ENCODE measurements at places on chromosomes 12 and 14. TPM values are rescaled to one million over a fixed set of nuclear protein-coding genes. Genes with fewer than 3 reads are reported as not detected.

GRCh38 chr14:81474148-81474492 is 59.5 kb downstream of the SEL1L start:
- H3K36me3 ChIP-seq = no peaks in the 10 kb centered on the region
- H3K27me3 ChIP-seq = no peaks in the 10 kb centered on the region
- peaks cover 3% of the 10 kb centered on the region for H3K4me1 ChIP-seq
- H3K27ac ChIP-seq = no peak overlapping the region

DNA sequence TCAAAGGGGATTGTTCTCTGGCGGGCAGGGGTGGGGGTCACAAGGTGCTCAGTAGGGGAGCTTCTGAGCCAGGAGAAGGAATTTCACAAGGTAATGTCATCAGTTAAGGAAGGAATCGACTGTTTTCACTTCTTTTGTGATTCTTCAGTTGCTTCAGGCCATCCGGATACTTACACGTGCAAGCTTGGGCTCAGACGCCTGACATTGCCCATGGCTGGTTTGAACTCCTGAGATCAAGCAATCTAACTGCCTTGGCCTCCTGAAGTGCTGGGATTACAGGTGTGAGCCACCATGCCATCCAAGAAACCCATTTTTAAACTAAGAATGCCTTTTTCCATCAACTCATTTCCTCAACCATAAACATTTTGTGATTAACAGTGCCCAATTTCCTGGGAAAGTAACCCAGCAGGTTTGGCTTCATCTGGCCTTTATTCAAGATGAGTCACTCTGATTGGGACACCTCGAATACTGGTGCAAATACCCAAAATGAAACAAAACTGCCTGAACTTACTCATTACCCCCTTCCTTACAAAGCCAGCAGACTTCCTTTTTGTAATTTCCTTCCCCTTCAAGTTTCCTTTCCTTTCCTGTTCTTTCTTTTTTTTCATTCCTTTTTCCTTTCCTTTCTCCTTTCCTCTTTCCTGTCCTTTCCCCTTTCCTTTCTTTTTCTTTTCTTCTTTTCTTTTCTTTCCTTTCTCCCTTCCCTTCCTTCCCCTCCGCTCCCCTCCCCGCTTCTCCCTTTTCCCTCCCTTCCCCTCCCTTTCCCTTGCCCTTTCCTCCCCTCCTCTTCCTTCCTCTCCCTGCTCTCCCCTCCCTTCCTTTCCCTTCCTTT is 10.2 kb upstream of the RNASE10 start:
- H3K4me3 ChIP-seq = no peak overlapping the region
- no peak overlapping the region for H3K27ac ChIP-seq
- H3K4me1 ChIP-seq = peaks cover 2% of the 10 kb centered on the region
- no peaks in the 10 kb centered on the region for H3K27me3 ChIP-seq
- peak; percentile 34 for DNase-seq
- H3K36me3 ChIP-seq = no peaks in the 10 kb centered on the region

DNA sequence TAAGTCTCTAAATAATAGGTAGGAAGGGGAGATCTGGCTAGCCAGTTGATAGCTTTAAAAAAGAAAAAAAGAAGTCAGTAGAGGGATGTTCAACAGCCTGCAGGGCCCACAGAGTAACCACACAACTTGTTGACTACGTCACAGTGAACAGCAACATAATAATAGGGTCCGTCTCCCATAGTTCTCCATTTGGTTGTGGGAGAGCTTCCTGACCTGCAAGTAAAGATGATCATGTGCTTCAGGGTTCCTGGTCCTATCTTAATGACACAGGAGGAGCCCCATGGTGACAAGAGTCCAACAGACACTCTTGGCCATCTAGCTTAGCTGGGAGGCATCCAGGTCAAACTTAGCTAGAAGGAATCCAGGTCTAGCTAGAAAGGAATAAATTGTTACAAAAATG is 36.2 kb downstream of the FGD6 start:
- H3K36me3 ChIP-seq = peaks cover 17% of the 10 kb centered on the region
- H3K27ac ChIP-seq = no peak overlapping the region
- no peaks in the 10 kb centered on the region for H3K27me3 ChIP-seq
- no peak overlapping the region for H3K4me3 ChIP-seq
- no peak for DNase-seq

IRF9 gene
- 20.9 TPM for total RNA-seq

P2RX2 gene
- total RNA-seq = 1.8 TPM

DNA sequence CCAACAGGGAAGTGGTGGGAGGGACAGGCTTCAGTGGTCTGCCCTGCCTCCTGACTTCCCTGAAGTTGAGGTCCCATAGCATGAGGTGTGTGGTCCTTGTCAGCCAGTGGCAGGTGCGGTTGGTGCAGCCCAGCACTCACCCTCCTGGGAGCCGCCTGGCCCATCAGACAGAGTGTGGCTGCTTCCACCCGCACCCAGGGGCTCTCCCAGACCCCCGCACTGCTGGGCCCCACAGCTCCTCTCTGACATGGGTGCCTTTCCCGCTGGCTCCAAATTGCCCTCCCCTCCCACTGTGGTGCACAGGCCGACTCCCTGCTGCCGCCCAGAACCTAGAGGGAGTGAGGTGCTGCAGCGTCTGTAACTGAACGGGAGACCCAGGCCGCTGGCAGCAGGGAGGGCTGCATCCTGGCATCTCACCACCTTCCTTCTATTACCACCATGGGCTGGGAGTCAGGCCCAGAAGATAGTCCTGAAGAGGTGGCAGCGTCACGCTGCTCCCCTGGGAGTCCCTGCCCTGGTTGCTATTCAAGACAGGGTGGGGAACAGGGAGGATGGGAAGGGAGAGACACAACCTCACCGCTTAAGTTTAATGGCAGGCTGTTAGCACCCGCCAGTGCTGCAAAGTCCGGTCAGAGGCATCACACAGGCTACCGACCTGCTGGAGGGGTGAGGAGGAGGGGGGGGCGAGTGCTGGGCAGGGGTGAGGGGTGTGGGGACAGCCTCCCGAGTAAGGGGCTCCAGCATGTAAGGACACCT is 180.6 kb upstream of the PRMT8 start:
- H3K36me3 ChIP-seq = no peaks in the 10 kb centered on the region
- no peaks in the 10 kb centered on the region for H3K27me3 ChIP-seq
- no peaks in the 10 kb centered on the region for H3K4me1 ChIP-seq

MYL2 gene
- total RNA-seq = not detected
